Esophagus squamous epithelium (tissue), 5 donors: ENCODE measurements at places on chromosomes 5 and 9.

DNA sequence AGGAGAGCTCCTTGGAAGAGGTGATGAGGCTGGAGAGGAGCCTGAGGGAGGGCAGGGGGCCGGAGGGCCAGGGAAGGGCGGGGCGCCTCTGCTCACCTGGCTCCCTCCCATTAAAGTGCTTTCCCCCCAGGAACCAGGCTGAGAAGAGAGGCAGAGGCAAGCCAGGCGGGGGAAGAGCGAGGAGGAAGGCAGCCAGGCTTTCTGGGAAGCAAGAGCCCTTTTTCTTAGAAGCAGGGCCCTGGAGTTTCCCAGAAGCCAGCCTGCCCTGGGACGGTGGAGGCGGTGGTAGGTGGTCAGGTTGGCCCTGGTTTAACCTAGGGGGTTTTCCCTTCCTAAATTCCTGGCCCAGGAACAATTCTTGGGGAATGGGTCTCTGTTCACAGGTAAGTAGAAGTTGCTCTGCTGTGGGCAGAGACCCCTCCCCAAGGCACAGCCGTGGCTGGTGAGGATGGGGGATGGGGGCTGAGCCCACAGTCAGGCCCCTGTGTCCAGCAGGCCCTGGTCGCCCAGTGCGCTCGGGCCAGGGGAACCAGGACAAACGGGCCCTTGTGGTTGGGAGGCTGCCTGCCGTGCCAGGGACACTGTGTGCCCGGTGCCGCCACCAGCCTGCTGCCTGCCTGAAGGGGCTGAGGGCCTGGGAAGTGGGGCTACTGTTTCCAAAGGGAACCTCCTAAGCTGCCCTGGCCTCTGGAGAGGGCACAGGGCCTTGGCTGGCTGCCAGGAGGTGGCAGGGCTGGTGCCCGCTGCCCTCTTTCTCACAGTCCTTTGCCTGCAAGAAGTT lies 16.6 kb upstream of the RALGDS start:
- DNase-seq: no peak

- no peak for DNase-seq
These were observed 35.7 kb upstream of the ADRB2 start for GRCh38 chr5:148790545-148791333.

DNA sequence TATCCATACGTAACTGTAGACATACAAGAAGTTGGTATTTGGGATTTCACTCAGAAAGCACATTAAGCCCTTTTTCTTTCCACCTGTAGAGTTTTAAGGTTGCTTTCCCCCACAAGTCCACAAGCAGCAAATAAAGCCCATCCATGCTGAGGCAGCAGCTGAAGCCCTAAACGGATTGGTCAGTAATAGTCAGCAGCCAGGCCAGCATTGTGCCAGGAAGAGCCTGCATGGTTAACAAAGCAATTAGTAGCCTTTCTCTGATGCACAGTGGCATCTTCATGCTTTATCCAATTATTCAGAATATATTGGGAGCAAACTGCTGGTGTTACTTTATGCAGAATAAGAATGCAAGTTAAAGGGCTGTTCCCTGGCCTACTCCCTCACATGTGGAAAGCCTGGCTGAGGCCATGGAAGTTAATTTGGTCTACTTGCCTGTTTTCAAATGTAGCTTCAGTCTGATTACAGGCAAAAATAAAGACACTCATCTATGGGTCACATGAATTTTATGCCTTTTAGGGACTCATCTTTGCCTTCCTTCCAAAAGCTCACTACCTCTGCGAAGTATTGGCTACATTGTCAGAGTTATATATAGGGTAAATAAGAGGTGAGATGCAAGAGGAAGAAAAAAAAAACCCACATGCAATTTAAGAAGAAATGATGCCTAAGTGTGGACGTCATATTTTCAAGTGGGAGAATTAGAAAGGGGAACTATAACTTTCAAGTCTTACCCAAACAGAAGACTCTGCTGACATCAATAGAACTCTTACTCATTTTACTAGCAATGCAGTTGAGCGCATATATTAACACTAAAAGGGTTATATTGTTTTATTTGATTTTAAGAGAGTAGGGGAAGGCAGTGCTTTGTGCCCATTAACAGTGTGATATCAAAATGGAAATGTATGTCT lies 15.9 kb downstream of the EBF1 start:
- no peak for DNase-seq

DNA sequence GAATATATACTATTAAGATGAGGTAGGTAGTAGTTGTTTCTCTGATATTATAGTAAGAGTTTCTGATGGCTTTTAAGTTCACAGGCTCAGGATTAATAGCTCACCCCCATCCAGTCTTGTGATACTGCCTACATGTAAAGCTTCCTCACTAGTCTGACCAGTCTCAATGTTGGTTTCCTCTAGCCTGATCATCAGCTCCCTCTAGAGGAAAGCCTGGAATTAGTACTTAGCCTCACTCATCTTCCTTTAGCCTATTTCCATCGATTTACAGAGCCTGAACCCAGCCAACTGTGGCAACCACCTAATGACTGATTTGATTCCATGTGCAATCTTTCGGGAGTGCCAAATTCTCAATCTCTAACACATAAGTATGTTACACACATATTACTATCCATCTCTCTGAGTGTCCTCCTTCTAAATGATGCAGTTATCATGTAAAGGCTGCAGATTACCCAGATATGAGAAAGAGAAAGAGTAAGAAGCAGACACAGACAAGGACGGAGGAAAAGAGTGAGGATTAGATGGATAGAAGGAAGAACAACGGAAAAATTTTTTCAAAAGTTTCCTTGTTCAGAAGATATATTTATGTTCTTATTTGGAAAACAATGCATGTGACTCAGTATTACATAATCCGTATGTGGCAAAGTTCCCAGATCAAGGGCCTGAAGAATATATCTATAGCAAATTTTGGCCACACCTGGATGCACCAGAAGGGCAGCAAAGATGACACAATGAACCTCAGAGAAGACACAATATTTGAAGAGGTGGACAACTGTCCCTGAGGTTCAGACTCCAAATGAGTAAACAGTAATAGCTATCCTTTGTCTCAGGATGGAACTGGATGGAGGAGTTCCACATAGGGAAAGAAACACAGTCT lies 333.7 kb downstream of the ELAVL2 start:
- no peak for DNase-seq

DNA sequence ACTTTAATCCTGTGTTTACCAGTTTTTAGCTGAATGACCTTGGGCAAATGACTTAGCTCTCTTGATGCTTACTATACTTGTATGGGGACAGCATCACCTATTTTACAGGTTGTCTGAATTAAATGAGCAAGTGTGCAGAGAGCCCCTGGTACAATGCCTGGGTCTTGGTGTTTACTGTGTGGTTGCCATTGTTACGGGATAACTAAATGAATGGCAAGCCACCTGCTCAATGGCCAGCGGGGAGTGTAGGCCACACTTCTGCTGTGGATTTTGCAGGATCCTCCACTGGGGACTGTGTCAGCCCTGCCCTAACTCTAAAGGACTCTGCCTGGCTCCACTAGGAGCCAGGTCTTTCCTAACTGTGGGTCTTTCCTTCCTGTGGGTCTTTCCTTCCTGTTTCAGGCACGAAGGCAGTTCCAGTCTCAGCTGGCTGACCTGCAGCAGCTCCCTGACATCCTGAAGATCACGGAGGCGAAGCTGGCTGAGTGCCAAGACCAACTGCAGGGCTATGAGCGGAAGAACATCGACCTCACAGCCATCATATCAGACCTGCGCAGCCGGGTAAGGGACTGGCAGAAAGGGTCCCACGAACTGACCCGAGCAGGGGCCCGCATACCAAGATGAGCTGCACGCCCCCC lies 10.3 kb upstream of the GLE1 start:
- no peak for DNase-seq

DNA sequence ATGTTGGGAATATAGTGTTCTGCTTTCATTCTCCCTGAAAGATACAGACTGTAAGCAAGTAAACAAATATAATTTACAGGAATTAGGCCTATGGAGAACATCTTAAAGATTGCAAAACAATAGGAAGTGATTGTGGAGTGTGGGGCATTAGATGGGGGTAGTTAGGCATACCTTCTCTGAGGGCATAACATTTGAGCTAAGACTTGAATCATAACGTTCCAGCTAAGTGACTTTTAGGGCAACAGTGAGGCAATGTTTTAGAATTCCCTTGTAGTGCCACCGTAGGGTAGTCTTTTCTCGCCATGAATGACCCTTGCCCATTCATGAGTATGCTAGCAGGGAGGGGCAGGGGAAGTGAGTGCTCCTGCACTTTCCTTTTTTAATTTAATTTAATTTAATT lies 173.3 kb downstream of the SPATA31D1 start:
- no peak for DNase-seq

DNA sequence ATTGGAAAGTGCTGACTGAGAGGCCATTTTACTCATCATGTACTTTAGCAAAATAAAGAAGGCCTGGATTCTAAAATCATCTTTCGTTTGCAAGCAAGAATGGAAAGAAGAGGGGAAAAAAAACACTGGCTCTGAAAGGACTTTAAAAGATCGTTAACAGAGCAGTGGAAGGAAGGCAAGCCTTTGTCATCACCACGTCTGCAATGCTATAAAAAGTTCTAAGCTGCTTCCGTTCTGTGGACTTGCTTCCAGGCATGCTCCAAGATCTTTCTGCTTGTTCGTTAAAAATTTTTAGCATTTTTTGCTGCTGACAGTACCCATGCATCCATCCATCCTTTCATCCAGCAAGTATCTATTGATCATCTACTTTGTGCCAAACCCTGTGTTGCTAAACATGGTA lies 226.5 kb downstream of the GABBR2 start:
- no peak for DNase-seq

DNA sequence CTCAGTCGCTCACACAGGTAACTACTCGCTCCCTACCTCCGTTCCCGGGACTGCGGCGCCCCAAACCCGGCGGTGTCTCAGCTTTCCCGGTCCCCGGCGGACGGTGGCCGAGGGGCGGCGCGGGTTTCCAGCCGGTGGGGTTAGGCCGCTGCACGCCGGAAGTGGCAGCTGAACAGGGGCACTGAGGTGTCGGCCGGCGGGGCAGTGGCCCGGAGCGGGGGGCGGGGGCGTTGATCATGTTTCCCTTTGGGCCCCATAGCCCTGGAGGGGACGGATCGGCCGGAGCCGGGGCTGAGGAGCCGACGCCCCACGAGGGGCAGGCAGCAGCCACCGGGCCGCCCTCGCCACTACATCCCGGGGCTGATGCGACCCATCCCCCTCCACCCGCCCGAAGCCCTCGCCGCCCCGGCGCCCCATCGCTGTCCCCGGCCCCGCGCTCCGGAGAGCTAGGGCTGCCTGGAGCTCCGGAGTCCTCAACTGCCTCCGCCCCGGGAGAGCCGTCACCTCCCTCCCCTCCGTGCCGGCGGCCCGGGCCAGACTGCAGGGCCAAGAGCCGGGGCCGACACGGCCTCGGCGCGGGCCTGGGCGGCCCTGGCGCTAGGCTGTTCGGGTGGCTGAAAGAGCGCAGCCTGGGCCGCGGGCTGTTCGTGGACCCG lies at the start of gene DCAF10:
Gene DCAF10 (plus strand): TSS at position 167 of the 656 bp plus-strand sequence. CDS start 70 bp downstream, at position 237.
- peak; percentile 17 for DNase-seq

DNA sequence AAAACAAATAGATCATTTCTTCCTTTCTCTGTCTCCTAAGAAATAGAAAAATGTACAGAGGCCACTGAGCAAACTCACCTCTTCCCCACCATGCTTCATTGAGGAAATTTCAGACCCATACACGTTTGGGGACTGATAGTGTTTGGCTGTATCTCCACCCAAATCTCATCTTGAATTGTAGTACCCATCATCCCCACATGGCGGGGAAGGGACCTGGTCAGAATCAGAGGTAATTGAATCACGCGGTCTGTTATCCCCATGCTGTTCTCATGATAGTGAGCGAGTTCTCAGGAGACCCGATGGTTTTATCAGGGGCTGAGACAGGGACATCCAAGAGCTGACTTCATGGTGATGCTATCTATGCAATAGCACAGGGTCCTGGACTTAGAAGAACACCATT lies 1655.8 kb downstream of the MAT2B start:
- no peak for DNase-seq
